ENCODE measurements at places on chromosomes 3 and 15.
A peak's percentile ranks its signal among the peaks of the same experiment; 100 is the strongest.

GRCh38 chr3:16174389-16174788 is at the start of gene GALNT15:
GALNT15 (plus strand) TSS chr3:16174680; CDS start chr3:16175152, 472 bp downstream.
- peak; percentile 90 for DNase-seq

- DNase-seq: no peak
Observed at GRCh38 chr3:15633159-15633558, 31.6 kb downstream of the BTD start.

DNA sequence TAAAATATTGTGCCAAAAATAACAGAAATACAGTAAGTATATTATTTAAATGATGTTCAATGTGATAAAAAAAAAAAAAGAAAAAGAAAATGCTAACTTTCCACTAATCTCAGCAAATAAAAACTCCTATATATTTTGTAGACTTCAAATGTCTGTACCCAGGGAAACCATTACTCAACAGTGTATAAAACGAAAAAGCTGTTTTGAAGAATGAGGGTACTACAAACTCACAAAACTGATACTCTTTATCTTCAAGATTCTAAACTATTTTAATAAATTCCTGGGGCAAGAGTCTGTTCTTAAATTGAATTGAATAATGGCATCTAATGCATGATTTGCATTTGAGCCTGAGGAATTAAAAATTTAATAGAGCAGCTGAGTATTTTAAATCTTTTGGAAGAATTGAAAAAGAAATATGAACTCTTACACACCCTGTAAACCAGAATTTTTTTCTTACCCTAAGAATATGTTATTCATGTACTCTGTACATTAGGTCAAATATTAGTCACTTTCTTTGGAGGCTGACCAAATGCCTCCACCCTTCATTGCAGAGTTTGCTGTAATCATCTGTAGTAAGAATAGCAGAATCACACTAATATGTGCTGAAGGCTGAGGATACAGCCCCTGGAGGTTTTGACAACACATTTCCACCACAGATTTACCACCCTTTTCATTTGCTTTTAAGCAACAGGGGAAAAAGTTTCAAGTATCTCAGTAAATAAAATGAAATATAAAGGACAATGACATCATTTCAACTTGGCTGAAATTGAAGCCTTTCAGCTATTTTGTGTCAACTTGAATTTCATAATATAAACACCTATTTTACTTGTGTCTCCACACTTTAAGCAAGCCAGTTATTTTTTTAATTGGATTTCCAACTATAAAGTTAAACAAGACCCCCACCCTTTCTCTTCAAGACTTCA is 79.7 kb downstream of the FBN1 start:
- DNase-seq: peak; percentile 81

DNA sequence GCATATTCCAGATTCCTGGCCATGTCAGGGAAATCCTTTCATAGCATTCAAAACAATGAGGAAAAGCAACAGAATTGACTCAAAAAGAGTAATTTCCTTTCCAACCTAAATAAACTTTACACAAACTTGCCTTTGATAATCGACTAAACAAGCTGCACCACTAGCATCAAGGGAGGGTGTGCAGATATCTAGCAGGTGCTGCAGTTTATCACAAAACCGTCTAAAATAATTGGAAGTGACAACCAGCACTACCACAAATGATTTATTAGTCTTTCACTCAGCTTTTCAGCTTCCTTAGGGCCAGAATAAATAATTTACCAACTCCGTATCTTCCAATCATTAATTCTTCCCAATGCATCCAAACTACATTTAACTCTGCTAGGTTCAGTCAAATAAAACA is 71.7 kb downstream of the TBC1D5 start:
- DNase-seq: peak; percentile 40

GRCh38 chr15:59360305-59360704 is 12.4 kb downstream of the MYO1E start:
- no peak for DNase-seq

GRCh38 chr3:123446210-123446609 is 2.7 kb downstream of the ADCY5 start:
- DNase-seq: no peak

DNA sequence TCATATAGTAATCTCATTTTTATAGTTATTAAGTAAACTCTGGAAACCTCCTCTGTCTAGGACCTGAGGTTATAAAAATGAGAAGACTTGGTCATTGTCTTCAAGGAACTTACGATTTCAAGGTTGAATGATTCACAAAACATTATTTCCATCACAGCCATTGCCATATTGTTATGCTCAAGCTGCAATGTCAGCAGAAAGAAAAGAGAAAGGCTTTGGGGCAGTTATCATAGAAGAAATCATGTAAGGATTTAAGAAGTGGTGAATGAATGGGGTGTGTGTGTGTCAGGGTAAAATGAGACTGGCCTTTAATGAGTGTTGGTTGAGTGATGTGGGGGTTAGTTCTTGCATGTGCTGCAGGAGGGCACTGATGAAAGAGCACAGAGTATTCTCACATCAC is 346.8 kb downstream of the SQOR start:
- no peak for DNase-seq

GRCh38 chr3:135851201-135852081 is 114.1 kb upstream of the PPP2R3A start:
- DNase-seq: no peak

- DNase-seq: no peak
Observed at GRCh38 chr3:189567322-189567721, 63.9 kb upstream of the TP63 start.

DNA sequence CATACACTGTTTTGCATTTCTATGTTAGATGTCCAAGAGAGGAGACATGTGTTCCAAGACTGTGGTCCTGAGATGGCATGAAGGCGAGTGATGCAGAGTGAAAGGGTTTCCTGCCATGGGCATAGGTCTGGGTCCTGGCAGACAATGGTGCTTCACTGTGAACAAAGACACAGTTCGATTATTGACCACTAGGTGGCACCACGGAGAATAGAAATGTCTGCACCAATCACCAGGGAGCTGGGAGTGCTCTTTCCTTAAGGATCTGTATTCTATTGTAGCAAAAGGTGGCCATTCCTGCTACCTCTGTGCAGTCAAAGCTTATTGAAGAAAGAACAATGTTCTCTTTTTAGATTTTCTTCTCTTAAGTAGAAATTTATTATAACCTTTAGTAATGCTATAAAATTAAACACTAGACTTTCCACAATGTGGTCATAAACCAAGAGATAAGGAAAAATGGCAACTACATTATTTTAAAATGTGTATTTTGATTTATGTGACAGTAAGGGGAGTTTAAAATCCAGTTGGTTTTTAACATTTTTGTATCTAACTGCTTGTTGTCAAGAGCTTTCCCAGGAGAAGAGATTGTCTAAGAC is 88.7 kb downstream of the GABRG3 start:
- peak; percentile 28 for DNase-seq

GRCh38 chr15:40328176-40328575 is 4.7 kb downstream of the INAFM2 start:
- peak; percentile 57 for DNase-seq

- DNase-seq: no peak
Observed at GRCh38 chr3:82942041-82942440, 1180.6 kb upstream of the GBE1 start.

DNA sequence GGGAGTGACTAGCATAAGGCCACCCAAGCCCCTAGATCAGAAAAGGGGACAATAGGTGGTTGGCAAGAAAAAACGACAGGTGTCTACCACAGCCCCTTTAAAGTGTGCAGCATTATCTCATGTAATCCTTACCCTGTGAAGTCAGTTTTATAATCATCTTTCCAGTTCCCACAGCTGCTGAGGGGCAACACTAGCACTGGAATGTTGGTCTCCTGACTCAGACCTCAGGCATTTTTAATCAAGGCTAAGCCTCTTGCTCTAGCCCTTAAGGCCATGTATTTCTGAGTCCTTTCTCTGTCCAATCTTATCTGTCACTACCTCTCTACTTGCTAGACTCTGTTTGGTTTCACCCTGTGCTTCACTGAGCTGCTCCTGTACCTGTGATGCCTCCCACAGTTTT is 171.7 kb downstream of the TLE3 start:
- no peak for DNase-seq

GRCh38 chr15:67124911-67125588 is 59.6 kb downstream of the SMAD3 start:
- no peak for DNase-seq

DNA sequence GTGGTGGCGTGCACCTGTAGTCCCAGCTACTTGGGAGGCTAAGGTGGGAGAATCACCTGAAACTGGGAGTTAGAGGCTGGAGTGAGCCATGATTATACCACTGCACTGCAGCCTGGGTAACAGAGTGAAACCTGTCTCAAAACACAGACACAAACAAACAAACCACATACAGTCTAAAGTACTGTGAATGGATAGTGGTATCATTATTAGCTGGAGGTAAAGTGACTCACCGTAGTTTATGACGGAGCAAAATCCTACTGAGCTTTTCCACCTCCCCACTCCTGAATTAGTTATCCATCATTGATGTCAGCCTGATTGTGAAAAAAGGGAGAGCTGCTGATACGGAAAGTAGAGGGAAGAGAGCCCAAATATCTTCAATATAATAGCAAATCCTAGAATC is 3.2 kb upstream of the CNOT10 start:
- no peak for DNase-seq

DNA sequence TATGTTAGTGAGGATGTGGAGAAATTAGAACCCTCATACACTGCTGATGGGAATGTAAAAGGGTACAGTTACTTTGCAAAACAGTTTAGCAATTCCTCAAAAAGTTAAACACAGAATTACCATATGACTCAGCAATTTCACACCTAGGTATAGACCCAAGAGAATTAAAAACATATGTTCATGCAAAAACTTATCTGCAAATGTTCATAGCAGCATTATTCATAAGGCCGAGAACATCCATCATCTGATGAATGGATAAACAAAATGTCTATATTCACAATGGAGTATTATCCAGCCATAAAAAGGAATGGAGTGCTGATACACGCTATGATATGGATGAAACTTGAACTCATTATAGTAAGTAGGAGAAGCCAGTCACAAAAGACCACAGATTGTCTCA is 10.3 kb downstream of the SEC13 start:
- DNase-seq: no peak

- no peak for DNase-seq
Observed at GRCh38 chr3:46368569-46368968, 2.2 kb upstream of the CCR5 start.

DNA sequence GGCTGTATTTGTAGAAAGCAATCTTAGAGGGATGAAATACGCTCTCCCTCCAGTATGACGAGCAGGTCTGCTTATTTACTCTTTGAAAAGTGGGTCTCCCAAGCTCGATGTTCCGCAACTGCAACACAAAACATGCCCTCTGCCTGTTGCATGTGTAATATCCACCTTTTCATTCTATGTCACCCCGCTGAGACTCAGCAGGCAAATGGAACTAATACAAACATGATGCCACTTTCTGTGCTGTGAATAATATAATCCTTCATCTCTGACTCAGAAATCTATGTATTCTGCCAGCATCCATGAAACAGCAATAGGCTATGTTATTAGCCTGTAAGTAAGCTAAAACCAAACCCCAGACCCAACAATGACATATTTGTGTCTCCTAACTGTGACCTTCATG is 200.8 kb upstream of the TMCO5A start:
- no peak for DNase-seq

DNA sequence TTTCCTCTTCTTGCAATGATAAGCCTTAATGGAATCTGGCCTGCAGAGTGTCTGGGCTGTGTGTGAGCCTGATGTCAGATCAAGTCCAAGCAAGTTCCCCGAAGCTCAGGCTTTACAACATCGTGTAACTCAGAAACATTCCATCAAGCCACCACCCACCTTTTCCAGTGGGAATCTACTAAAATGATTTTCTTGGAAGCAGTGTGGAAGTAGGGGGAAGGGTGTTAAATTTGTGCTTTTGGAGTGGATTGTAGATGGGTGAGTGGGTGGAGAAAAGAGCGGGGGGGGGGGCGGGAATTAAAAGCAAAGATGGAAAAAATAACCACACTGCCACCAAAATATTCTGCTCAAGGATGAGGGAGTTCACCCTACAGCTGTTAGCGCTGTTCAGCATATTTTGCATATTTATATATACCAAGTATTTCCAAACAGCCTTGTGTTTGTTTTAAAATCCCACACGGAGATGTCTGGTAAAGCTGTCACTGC is 53.6 kb downstream of the VGLL3 start:
- DNase-seq: no peak

DNA sequence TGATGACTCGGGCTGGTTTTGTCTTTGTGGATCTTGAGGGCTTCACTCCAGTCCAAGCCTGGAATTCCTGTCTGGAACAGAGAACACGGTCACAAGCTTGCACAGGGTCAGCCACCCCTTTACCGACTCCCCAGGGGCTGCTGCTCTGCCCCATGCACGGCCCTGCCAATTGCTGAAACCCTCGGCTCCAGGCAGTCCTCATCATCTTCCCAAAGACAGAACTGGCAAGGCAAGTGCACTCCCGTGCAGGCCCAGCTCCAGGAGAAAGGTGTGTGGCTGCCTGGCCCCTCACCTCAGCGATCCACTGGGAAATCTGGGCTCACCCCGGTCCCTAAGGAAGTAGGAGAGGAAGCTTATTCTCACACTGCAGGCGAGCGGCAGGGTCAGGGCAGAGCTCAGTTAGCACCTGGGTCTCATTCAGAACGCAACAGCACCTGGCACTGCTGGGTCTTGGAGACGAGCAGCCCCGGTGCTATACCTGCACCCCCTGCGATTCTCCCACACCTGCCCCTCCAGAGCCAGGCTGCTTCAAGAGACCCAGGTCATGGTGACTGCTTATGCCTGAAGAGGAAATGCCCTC is 7.2 kb downstream of the MAP6D1 start:
- no peak for DNase-seq

DNA sequence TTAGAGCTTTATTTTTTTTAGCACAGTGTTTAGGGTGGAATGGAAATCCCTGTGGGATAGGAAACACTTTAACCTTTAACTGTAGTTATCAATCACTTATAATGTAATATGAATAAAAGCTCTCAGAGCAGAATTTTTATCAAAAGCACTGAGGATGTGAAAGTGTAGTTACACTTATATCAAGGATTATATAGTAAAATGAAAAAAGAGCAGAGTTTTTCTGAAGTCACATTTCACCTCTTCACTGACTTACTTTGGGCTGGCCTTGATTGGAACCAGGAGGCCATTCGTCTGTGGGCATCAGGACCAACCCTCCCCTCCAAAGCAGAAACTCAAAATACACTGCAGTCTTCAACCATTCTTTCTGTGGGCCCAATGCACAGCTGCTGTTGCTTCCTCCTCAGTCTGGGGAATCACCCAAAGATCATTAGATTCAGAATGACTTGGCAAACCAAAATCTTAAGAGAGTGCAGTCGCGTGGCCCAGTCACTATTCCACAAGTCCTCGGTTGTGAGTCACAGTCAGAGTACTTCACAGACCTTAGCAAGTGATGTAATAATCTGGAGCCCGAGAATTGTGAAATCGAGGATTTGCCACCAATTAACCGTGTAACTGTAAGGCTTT is 132.6 kb upstream of the COL8A1 start:
- no peak for DNase-seq
